ENCODE measurements at places on chromosomes 12 and 14. TPM values are rescaled to one million over a fixed set of nuclear protein-coding genes. Genes with fewer than 3 reads are reported as not detected.

The PRKAG1 gene
- 27.2 TPM for total RNA-seq

The SERPINA3 gene
- total RNA-seq: not detected

The LPAR5 gene
- total RNA-seq: 0.89 TPM

The PLD4 gene
- not detected for total RNA-seq

The DLGAP5 gene
- total RNA-seq: 106 TPM

The SDR9C7 gene
- not detected for total RNA-seq

The ZDHHC22 gene
- 29.3 TPM for total RNA-seq

The TAS2R46 gene
- total RNA-seq: 5.0 TPM

Measured in GM23338 (cell line).